D341Med (cell line): ENCODE measurements at places on chromosomes 6 and 20.
A peak's percentile ranks its signal among the peaks of the same experiment; 100 is the strongest.

GRCh38 chr20:8795404-8795803, 273.5 kb upstream of the PLCB4 start:
- no peak for DNase-seq

DNA sequence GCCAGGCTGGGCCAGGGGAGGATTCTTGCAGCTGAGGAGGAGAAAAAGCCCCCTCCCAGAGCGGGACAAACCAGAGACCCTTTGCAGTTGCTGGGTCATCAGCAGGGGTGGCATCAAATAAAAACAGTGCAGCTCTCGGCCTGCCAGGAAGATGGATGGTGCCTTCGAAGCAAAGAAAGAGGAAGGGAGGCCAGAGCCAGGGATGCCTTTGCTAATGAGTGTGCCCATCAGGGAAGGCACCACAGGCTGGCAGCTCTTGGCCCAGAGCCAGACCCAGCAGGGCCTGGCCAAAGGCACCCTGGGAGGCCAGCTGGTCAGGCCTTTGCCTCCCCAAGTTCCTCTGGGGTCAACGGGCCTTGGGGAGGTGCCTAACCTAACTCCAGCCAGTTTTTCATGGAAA, 26.3 kb upstream of the ZNF318 start:
- DNase-seq = no peak

- no peak for DNase-seq
Measured at GRCh38 chr6:1719922-1720321, 110.2 kb downstream of the FOXC1 start.

DNA sequence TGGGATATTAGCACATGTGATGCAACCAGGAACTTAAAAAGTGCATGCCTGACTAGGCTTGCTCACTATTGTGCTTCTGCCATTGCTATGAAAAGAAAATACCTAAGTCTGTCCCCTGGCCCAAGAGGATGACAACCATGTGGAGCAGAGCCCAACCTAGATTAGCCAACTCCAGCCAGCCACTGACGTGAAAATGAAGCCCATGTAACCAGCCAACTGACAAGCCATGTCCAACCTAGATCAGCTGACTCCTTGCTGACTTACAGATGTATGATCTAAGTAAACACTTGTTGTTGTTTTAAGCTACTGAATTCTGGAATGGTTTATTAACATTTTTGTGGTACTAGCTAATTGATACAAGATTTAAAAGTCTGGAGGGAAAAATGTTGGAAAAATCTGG, 47.5 kb downstream of the PIGU start:
- DNase-seq = no peak

- no peak for DNase-seq
Measured at GRCh38 chr6:54282186-54282585, 26.1 kb upstream of the TINAG start.

DNA sequence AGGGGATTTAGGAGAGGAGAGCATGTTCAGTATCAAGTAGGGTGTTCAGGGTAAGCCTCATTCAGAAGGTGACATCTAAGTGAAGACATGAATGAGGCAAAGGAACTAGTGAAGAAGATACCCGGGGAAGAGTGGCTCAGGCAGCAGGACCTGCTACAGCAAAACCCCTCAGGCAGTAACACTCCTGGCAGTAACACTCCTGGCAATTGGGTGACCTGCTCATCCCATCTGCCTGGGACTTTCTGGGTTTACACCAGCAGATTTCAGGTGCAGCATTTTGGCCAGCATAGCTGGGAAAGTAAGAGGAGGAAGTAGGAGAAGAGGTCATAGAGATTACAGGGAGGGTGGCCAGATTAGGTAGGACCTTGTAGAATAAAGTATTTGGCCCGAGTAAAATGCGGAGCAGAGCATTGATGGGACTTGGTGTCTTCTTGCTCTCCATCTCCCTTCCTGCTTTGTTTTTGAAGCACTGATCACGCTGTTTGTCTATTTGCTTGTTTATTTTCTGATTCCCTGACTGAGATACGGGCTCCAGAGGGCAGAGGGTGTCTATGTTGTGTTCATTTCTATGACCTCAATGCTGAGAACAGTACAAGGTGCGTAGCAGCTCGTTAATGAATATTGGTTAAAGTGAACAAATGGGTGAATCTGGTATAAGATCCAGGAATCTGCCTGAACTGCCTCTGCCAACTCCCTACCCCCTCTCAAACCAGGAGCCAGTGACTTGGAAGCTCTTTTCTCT, 88.3 kb downstream of the IYD start:
- DNase-seq = no peak

DNA sequence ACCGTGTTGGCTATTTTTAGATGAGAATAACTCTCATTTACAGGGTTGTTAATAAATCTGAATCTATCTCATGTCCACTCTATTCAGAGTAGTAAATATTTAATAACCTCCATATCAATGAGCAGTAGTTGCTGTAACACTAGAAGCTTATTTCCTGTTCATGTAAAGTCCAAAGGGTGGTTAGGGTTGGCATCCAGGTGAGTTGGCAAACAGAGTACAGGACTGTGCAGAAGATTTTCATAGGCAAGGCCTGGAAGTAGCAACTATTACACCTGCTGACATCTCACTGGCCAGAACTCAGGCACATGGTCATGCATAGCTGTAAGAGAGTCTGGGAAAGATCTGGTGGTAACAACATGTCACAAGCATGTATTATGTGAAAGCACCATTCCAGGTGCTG, 147.5 kb downstream of the PHF3 start:
- no peak for DNase-seq

DNA sequence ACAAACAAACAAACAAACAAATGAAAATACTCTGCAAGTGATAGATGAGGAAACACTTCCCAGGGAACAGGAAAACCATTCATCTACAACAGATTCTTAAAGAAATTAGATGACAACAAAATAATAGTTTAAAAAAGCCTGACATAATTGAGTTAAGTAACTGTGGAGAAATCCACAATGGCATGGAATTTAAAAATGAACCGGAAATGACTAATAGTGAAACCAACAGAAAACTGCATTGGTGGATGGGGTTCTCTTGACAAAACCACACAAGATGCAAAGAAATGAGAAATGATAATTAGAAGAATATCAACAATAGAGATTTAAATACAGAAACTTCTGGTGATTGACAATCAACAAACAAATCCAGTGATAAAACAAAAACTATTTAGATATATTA, 785.6 kb downstream of the QKI start:
- DNase-seq = no peak

DNA sequence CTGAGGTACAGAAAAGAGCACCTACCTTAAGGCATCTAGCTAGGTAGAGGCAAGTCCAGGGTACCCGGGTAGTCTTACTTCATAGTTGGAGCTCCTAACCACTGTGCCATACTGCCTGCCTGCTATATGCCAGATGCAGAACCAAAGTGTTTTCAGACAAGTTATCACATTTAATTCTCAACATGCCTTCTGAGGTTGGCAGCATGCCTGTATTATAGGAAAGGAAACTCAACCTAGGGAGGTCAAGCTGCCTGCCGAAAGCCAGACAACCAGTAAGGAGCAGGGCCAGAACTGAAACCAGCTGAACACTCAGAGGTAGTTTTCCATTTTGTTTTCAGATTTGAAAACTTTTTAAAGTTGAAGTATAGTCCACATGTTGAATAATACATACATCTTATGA, 5.4 kb downstream of the CTNNBL1 start:
- no peak for DNase-seq

DNA sequence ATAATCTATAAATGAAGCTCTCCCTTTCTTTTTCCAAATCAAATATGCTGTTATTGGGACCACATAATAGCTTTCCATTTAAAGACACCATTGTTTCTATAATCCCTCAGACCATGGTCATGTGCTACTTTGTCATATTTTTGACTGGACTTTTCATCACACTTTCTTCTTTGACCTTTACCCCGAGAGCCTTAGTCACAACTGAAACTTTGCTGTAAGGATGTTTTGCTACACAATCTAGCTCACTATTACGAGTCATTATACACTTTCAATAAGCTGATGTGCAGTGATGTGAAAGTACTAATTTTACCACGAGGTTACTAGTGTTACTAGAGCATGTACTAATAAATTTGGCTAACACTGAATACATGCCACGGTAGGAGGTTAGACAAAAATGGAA, 367.2 kb upstream of the RUNX2 start:
- no peak for DNase-seq

GRCh38 chr6:27829453-27830211, 82.6 kb downstream of the OR2B2 start:
- no peak for DNase-seq

GRCh38 chr20:43843965-43844660, 70.5 kb upstream of the TOX2 start:
- no peak for DNase-seq

GRCh38 chr20:24832518-24832917, 116.6 kb upstream of the CST7 start:
- no peak for DNase-seq

DNA sequence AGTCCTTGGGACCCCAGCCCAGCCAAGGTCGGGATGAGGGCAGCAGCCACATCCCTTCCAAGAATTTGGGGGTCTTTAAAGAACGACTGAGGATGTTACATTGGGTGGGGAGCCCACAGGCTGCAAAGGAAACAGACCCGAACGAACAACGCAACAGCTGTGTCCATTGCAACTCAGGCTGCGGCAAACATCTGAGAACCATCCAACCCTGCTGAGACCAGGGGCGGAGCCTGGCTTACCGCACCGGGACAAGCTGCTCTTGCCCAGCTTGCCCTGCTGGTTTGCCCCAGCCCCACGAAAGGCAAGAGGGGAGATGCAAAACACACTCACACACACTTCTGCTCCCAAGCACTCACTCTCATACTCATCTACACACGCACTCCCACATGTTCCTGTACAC, 21.5 kb upstream of the TAF4 start:
- DNase-seq = no peak

GRCh38 chr20:10540636-10541493, 105.8 kb downstream of the SLX4IP start:
- DNase-seq = no peak

GRCh38 chr20:2606507-2607006, 45.9 kb upstream of the NOP56 start:
- DNase-seq = no peak

DNA sequence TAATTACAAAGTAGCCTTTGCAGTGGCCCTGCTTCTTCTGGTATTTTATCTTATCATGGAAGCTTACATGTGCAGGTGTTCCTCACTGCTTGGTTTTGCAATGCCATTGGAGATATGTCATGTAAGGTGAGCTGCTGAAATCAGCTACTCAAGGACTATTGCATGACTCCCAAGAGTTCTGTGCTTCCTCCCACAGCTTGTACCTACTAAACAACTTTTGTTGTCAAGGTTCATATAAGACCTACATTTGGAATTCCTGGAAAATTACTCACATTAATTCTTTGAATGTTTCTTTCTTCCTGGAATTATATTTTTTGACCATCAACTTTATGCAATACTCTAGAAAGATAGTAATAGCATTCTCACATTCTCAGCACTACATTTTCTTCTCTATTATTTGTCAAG, 427.5 kb upstream of the HSF2 start:
- no peak for DNase-seq

- DNase-seq = no peak
Measured at GRCh38 chr6:47437592-47437991, 40.0 kb upstream of the CD2AP start.

DNA sequence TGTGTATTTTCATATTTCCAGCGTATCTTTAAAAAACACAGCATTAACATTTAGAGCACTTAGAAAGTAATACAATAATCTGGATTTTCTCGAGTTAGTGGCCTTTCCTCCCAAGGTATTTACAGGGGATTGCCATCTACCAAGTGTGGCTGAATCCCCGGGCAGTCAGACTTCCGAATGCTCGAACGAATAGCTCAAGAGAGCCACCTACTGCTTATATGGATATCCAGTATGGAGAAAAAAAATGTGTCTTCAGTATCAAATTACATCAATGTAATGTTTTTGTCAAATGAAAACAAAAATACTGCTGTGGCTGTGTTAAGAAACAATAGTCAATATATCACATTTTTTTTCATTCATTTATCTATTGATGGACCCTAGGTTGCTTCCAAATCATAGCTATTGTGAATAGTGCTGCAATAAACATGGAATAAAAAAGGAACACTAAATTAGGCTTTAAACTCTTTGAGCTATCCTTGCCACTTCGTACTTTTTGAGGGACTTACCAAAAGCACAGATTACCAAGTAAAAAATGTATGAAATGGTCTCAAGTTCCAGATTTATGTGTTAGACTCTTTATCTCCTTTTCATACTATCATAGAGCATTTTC, 654.5 kb upstream of the PTCHD4 start:
- DNase-seq = peak; percentile 76

DNA sequence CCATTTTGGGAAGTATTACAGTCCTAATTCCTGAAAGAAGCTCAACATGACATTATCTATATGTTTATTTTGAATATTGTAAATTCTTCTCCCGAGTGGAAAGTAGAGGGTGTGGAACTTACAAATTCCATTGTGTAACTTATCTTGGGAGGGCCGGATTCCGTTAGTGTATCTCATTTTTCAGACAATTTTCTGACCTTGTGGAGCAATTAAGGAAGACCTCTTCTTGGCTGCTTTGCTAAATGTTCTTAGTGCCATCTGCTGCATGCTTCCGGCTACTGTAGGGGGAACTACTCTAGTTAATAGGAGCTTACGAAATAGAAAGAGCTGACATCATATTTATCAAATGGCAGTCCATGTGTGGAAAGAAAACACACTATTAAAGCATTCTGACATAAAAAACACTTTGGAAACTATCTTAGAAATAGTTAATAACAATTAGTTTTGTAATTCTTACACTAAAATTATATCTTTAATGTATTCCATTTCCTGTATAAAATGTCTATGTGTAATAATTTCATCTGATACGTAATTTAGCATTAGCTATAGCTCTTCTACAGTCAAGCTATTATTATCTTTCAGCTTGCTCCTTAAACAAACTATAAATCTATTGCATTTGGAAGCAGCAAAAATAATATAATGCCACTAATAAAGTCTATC, 41.5 kb upstream of the KCNQ5 start:
- DNase-seq = peak; percentile 59

DNA sequence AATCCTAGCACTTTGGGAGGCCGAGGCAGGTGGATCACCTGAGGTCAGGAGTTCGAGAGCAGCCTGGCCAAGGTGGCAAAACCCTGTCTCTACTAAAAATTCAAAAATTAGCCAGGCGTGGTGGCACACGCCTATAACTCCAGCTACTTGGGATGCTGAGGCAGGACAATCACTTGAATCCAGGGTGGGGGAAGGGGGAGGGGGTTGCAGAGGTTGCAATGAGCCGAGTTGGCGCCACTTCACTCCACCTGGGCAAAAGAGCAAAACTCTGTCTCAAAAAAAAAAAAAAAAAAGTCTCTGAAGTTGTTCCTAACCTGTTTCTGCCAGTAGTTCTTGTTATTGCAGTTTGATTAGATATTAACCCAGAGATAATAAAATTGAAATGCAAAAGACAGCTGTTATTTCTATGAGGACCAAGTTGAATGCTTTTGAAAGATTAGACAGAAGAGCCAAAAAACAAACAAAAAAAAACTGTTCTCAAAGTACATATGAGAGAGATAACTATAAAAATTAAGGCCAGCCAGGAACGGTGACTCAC, 22.6 kb downstream of the PIGU start:
- DNase-seq = no peak

DNA sequence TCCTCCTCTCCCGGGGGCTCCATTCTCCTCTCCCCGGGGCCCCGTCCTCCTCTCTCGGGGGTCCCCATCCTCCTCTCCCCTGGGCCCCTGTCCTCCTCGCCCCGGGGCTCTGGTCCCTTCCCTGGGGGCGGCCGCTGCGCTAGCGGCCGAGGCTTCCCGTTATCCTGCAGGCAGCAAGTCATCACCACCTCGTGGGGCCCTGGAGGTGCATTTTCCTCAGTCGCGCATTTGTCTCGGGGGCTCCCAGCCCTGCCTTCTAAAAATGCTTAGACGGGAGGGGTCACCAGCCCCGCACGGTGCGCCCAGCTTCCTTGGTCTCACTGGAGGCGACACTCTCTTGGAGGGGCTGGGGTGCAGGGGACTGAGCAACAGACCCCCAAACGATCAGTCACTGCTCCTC, 216.5 kb downstream of the QKI start:
- no peak for DNase-seq
